ENCODE measurements at places on chromosomes 3 and 15.

DNA sequence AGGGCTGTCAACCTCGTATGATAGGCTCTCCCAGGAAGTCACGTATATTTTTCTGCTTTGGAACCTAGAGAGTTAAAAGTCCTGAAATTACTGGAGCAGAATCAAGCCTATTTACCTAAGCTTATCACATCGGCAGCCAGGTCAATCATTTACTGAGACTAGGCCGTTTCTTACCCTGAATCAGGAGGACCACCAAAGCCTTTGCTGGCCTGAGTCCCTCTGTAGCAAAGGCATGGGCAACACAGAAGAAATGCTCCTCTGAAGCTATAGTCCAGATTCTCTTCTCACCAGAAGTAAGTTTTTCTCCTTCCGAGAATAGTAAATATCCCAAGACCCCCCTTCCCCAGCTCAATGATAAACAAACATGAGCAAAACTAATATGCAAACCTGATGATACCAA is 125.9 kb upstream of the PHLDB2 start:
- no peak for DNase-seq

DNA sequence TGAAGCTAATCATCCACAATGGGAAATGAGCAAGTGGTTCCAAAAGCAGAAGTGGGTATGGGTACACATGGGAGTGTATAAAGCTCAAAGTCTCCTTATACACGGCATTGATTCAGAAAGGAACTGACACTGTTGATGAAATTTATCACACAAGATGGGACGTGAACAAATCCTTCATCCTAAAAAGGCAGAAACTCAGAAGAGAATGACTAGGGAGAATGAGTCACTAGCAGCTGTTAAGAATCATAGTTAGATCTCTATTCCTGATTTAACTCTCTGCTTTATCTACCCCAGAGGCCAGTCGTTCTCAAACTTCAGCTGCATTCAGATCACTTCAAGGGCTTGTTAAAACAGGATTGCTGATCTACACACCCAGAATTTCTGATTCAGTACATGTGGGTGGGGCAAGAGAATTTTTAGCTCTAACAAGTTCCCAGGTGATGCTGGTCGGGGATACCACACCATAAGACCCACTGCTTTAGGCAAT is 97.7 kb upstream of the PHLDB2 start:
- peak; percentile 95 for DNase-seq

- peak; percentile 54 for DNase-seq
These were observed 6.4 kb downstream of the C3orf52 start for GRCh38 chr3:112092496-112093179.

DNA sequence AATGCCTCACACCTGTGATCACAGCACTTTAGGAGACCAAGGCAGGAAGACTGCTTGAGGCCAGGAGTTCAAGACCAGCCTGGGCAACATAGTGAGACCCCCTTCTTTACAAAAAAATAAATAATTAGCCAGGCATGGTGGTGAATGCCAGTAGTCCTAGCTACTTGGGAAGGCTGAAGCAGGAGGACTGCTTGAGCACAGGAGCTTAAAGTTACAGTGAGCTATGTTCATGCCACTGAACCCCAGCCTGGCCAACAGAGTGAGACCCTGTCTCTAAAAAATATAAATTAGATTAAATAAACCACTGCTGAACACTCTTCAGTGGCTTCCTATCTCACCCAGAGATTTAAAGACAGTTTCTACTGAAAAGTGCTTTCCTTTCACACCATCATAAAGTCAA is 6.2 kb downstream of the IFT80 start:
- DNase-seq = no peak

DNA sequence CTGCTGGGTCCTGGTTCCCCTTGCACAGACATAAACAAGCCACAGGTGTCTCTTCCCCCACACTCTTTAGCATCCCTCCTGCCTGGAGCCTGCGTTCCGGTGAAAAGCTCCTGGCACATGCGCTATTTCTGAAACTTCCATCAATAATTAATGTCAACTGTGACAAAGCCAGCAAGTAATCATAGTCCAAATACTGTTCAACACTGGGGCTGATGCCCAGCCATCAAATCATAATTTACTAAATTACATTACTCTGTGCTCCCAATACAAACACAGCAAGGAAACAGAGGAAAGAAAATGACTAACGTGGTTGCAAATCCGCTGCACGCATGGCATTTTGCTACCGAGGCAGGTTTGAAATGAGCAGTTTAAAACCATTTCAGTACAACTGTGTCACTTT is 294.7 kb downstream of the ERC2 start:
- no peak for DNase-seq

Measured in fibroblast of skin of scalp (primary cell).